Nucleus accumbens (tissue), 56 donors: ENCODE measurements at places on chromosomes 11 and 22.

- DNase-seq: no peak
These were observed 158.2 kb upstream of the GUCY1A2 start for GRCh38 chr11:107176148-107177105.

DNA sequence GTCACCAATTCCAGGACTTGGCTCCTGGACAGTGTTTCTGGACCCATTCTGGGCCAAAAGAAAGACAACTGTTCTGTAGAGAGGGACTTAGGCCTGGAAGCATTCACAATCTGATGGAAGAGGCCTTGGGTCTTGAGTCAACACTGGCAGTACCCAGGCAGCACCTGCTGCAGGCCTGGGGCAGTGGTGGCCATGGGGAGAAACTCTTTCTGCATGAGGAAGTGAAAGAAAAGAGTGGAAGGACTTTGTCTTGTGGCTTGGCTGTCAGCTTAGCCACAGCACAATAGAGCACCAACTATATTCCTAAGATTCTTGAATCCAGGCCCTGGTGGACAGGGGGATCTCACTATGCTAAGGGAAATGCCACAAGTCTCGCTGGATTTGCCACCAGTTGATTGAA lies 70.6 kb downstream of the CTSC start:
- no peak for DNase-seq

DNA sequence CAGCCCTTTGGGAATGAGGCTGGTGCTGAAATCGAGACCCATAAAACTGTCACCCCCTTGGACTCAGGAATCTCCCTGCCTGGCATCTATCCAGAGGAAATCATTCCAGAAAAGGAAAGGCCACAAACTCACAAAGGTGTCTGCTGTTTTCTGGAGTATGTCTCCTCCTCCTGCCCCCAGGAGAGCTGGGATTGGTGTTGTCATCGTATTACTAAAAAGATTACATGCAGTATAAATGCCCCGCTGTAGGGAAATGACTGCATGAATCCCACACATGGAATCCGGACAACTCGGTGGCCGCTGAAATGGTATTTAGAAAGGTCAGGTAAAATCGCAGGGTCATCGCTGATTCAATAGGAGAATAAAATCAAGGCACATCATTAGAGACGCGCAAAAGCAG lies 18.9 kb upstream of the RFPL3 start:
- DNase-seq: no peak

DNA sequence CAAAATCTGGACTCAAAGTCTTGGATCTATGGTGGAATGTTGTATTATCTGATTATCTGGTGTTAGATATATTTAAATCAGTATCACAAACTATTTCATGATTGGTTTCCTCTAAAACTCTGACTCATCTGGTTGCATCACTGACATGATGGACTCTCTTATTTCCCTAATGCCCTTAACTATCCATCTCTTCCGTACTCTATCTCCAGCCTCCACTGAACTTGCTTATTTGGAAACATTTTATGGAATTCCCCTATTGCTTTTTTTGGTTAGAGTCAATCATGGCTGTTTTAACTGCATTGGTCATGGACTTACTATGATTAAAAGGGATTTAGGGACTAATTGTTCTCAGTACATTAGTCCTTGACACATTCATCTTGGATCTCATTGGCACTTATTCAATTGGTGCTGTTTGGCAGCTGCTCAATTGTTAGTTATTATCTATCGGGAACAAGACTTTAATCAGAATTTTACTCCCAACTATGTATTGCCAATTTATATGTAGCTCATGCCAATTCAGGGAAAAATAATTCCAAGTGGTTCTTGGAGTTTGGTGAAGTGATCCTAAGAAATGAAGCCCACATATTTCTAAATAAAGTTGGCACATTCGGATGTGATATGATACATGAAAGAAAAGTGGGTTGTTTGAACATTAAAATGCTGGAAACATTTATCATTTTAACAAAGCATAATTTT lies 942.0 kb upstream of the CCDC90B start:
- DNase-seq: no peak

DNA sequence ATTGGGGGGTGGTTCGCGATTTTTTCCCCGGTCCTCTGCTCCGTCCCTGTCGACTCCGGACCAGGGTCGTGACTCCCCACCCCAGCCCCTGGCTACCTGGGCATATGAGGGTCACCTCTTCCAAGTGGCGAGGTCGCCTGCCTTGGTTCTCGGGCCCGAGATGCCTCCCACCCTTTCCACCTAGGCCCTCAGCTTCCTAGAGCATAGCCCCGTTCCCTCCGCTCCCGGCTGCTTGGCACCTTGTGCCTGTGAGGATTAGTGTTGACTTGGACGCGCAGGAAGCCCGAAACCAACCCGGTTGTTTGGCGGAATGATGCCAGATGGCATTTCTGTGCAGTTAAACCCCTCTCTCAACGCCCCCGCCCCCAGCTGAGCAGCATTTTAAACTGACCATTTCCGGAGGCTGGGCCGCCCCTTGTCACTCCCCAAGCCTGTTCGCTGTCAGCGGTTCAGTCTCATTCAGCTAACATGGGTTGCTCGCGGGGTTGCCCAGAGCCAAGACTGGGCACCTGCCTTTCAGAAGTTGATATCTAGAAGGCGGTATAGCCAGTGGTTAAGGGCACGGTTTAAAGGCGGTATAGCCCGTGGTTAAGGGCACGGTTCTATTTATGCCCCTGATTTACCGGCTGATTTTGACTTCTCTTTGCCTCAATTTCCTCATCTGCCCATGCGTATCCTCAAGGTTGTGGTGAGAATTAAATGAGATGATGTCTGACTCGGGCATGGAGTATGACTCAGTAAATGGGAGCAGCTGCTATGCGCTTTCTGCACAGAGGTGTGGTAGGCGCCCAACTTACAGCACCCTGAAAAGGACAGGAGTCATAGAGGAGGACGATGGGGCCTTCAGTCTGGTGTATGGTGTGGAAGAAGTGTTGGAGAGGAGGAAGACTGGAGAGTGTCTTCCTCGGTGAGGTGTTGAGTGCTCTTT lies 639 bp downstream of the INCENP start:
- DNase-seq: no peak

- no peak for DNase-seq
These were observed 189.4 kb downstream of the MN1 start for GRCh38 chr22:27612115-27612514.

GRCh38 chr11:33700063-33700501 lies 544 bp downstream of the C11orf91 start:
- DNase-seq: no peak

DNA sequence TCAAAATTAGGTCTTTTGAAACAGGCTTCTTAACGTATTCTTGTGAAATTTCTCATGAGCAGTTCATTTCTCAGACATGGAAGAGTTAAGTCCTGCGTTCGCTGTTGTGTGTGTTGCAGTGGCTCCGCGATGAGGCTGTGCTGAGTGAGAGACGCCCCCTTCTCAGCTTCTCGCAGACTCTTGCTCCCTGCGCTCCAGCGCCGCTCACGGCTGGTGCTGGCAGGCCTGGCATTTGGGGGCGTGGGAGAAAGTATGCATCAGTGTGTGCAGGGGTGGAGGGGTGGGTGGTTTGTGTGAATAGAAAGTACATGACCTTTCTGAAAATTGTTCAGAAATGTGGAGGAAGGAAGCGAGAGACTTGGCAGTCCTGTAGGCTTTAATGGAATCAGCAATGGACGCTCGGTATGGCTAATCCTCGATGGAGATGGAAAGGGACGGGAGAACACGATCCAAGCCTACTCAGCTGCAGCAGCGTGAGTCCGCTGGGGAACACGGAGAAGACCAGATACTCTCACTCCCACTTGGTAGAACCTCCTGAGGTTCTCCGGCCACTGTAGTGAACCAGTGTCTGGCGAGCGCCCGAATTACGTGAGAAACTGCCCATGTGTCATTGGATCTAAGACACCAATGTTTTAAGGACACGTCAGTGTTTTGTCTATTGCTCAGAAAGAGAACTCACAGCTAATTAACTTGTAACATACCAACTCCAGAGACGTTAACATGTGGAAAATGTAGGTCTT lies 5.9 kb downstream of the TAB1 start:
- peak; percentile 85 for DNase-seq

DNA sequence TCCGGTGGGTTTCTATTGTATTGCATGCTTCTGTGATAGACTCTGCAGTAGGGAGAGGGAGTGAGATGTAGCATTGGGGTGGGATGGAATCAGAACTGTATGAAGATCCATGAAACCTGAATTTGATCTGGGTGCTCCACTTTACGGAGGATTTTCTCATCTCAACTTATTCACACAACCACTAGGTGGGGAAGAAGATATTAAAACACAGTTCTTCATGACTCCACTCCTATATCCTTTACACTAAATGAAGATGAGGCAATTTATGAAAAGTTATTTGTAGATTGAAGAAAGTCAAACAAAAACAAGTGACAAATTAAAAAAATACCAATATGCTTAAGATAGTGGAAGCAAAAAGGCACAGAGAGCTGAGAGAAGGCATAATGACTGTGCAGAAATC lies 92.6 kb upstream of the PDGFD start:
- DNase-seq: no peak

- peak; percentile 16 for DNase-seq
These were observed at the start of gene SPON1 for GRCh38 chr11:13962562-13963168. Gene SPON1, plus strand, starts transcription at chr11:13962723. Its CDS starts 182 bp downstream, at chr11:13962905.

DNA sequence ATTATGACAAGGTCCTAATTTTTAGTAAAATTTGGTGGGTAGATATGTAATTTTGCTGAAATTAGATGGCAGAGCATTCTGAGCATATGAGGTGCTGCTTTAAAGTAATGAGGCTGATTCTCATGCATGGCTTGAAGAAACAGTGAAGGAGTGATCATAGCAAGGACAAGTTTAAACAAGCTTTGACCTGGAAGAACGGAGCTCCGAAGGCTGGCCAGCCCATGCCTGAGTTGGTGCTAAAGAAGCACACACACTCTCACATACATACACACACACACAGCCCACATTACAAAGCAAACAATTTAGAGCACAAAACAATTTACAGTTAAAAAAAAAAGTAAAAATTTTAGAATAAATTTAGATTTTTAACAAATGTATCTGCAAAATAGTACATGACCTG lies 150.7 kb downstream of the DCDC1 start:
- DNase-seq: no peak

GRCh38 chr11:79308429-79308828 lies 132.4 kb downstream of the TENM4 start:
- no peak for DNase-seq

DNA sequence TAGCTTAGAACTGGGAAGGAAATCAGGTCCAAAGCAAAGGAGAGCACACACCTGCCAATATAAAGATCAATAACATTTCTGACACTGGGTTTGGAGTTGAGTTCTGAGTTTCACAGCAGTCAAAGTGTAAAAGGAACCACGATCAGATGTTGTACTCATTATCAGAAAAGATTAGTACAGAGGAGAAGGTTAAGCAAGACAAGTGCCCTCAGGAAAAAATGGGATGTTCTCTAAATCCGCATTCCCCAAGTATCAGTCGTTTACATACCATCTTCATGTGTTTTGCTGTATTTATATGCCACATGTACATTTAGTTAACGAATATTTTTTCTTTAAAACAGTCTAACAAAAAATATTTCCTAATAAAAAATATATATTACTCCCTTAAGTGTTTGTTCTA lies 23.0 kb upstream of the RRAS2 start:
- no peak for DNase-seq

DNA sequence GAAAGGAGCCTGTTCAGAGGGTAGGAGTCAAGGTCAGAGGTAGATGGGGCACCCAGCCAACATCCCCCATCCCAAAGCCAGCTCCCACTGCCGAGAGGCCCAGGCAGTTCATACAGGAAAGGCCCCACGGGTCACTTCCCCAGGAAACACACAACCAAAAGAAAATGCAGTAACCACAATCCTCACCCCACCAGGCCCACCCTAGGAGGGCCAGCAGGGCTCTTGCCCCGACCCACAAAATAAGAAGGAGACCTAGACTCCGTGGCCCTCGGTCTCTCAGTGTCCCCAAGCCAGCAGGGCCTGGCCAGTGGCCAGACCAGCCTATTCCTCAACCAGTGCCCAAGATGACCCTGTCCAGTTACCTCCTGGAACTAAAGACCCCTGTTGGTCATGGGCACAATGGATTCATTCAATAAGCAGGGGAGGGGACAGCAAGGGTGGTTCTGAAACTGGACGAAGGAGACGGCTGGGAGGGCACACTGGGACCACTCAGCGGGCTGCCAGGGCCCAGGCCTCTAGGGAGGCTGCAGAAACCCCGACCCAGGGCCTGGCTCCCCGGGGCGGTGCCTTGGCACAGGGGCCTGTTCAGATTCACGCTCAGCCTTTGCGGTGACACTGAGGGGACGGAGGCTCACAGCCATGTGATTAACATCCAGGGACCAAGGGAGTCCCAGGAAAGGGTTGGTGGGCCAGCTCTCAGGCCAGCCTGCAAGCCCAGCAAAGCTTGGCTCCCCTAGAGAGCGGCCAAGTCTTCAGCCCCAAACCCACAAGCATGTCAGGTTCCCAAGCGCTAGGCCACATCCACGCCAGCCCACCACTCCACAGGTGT lies 5.5 kb downstream of the RAB3IL1 start:
- no peak for DNase-seq

DNA sequence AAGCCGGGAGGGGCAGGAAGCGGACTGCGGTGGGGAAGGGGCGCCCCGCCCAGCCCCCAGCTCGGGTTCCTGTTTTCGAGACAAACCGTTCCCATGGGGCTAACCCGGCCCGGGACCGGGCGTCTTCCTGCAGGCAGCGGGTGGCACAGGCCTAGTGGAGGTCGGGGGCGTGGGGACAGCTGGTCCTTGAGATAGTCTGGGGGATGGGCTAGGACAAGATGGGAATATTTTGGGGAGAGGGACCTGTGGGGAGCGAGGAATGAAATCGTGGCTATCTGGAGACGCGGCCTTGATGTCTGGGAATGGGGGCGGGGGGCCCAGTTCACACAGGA lies 1.2 kb upstream of the RASGRP2 start:
- peak; percentile 22 for DNase-seq

- no peak for DNase-seq
These were observed 117.0 kb upstream of the ALX4 start for GRCh38 chr11:44426958-44427357.

- peak; percentile 77 for DNase-seq
These were observed 4.2 kb upstream of the STIP1 start for GRCh38 chr11:64181506-64182411.

DNA sequence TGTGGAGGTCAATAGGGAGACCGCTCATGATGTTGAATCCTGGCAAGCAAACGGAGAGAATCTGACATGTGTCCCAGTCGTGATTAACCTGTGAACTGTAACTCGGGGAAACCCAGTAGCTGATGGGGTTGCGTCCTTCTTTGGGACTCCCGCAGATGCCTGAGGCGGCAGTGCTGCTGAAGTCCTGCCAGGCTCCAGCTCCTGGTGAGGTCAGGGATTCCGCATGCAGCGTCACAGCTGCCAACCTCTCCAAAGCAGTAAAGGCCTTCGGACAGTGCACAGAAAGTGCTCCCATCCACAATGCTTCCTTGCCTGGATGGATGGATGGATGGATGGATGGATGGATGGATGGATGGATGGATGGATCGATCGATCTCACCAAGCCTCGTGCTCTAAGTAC lies 13.5 kb downstream of the KCNQ1 start:
- DNase-seq: no peak

- DNase-seq: no peak
These were observed 36.6 kb upstream of the GRAMD1B start for GRCh38 chr11:123393312-123393927.

- no peak for DNase-seq
These were observed 82.9 kb downstream of the MYO18B start for GRCh38 chr22:25824828-25825423.

GRCh38 chr11:13713982-13714381 lies 45.5 kb downstream of the FAR1 start:
- no peak for DNase-seq
